ENCODE measurements at places on chromosomes 11 and 22. TPM values are rescaled to one million over a fixed set of nuclear protein-coding genes. Genes with fewer than 3 reads are reported as not detected.

DNA sequence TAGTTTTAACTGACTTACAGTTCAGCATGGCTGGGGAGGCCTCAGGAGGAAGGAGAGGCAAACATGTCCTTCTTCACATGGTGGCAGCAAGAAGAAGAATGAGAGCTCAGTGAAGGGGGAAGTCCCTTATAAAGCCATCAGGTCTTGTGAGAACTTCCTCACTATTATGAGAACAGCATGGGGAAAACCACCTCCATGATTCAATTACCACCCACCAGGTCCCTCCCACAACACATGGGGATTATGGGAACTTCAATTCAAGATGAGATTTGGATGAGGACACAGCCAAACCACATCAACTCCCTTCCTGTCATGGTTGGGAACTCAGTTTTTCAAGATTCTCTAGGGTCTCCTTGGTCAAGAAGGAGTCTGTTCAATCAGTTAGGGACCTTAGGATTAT lies 432.9 kb upstream of the CNTN5 start:
- no peaks in the 10 kb centered on the region for H3K4me1 ChIP-seq
- no peak for DNase-seq
- no peaks in the 10 kb centered on the region for H3K27me3 ChIP-seq
- no peak overlapping the region for H3K4me3 ChIP-seq
- no peaks in the 10 kb centered on the region for H3K36me3 ChIP-seq

Gene DEUP1
- total RNA-seq = not detected

Gene VSIG2
- 8.6 TPM for total RNA-seq

GRCh38 chr22:46626911-46627805 lies 7.0 kb downstream of the GRAMD4 start:
- peaks cover 5% of the 10 kb centered on the region for H3K4me1 ChIP-seq
- no peaks in the 10 kb centered on the region for H3K36me3 ChIP-seq
- H3K27ac ChIP-seq = no peak overlapping the region
- DNase-seq = no peak
- no peak overlapping the region for H3K4me3 ChIP-seq

DNA sequence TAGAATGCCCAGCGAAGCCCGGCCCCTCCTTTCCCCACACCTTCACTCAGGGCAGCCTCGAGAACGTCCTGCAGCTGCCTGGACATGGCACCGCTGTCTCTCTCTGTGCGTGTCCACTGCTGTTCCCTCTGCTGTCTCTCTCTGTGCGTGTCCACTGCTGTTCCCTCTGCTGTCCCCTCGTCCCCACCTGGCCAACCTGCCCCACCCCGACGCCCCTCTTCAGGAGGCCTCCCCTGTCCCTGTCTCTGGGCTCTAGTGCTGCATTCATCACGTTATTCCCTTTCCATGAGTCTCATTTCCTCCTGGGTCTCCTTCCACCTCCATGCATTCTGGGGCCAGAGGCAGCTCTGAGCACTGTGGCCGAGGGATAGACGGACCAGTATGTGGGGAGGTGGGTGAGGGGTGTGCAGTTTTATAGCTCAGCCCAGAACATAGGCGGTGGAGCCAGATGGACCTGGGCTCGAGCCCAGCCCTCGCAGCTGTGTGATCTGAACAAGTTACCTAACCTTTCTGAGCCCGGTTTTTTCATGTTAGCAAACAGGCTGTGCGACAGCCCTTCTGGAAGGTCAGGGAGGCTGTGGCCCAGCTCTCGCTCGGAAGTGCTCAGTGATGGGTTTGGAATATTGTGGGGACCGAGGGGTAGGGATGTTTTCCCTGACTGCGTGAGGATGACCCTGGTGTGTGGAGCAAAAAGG lies 41.9 kb upstream of the SMIM38 start:
- H3K27me3 ChIP-seq = peaks cover 14% of the 10 kb centered on the region
- DNase-seq = no peak
- peaks cover 9% of the 10 kb centered on the region for H3K36me3 ChIP-seq
- no peak overlapping the region for H3K27ac ChIP-seq
- H3K4me1 ChIP-seq = no peaks in the 10 kb centered on the region

GRCh38 chr11:120817158-120817557 lies 206.7 kb upstream of the TBCEL start:
- H3K4me3 ChIP-seq = no peak overlapping the region
- H3K27ac ChIP-seq = no peak overlapping the region
- peaks cover 15% of the 10 kb centered on the region for H3K27me3 ChIP-seq
- no peak for DNase-seq
- no peaks in the 10 kb centered on the region for H3K4me1 ChIP-seq

DNA sequence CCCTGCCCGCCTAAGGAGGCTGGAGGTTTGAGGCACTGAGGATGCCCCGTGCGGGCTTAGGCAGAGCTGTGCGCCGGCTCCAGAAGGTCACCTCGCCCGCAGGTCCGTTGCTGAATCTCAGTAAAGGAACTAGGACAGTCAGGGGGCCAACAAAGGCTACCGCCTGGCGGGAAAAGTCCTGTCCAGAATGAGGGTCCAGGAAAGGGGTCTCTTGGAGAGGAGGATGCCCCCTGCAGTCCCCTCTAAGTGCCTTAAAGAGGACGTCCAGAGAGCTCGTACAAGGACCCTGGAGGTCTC lies 548 bp downstream of the PVALB start:
- no peaks in the 10 kb centered on the region for H3K36me3 ChIP-seq
- peaks cover 37% of the 10 kb centered on the region for H3K27me3 ChIP-seq

DNA sequence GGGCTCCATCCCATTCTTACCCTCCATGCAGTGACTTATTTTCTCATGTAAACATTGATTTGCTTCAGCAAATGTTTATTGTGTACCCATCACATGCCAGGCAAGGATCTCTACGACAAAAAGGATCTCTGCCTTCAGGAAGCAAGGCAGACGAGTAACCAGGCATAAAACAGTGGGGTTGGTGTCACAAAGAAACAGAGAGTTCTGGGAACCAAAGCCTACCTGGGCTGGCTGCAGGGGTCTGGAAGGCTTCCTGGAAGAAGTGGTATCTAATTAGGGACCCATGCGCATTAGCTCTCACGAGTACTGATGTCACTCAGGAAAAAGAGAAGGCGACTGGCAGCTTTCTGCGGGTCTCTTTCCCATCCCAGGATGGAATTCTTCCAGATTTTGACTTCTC lies 44.5 kb downstream of the KIAA1671 start:
- peaks cover 6% of the 10 kb centered on the region for H3K27me3 ChIP-seq
- peak overlapping the region; percentile 22 for H3K27ac ChIP-seq
- H3K36me3 ChIP-seq = no peaks in the 10 kb centered on the region
- H3K4me3 ChIP-seq = no peak overlapping the region

Gene GGT5
- 1.6 TPM for total RNA-seq

Data from endothelial cell (in vitro differentiated cells).